Hematopoietic multipotent progenitor cell treated with erythropoietin and hydrocortisone succinate and interleukin-3 and kit ligand, for 15 days (in vitro differentiated cells): ENCODE measurements at places on chromosomes 3 and 15.

DNA sequence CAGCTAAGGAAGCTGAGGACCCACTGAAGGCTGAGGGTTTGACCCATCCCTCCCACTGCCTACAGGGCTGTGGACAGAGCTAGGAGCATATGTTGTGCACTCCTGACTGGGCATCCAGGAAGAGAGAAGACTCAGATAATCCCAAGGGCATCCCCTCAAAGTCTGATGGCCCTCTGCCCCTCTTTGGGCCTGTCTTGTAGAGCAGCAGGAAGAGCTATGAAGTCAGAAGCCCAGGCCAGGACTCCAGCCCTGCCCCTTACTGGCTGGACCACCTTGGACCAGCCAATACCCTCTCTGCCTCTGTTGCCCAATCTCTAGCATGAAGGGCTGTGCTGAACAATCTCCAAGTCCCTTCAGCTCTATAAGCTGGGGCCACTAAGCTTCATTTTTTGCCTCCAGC is 210.8 kb downstream of the RPLP1 start:
- DNase-seq: no peak

- no peak for DNase-seq
Measured at GRCh38 chr3:127486321-127486944, 104.1 kb downstream of the TPRA1 start.

DNA sequence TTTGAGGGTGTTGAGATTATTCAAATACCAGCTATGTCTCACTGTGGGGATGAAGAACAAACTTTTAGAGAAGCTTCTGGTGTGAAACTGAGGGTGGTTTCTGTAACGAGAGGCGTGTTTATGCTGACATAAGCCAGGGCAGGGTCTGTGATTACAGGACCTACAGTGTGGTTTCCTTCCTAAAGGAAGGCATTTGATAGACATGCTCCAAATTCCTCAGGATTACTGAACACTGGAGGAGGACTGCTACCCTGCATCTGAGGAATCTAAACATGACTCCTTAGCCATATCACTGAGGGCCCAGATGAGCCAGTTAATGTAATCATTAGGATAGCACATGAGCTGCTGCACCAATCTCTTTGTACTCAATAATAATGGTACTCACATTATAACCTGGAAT is 328.4 kb upstream of the UMPS start:
- no peak for DNase-seq

GRCh38 chr15:38229705-38230310 is 22.8 kb upstream of the SPRED1 start:
- DNase-seq: no peak

- DNase-seq: no peak
Measured at GRCh38 chr3:171480526-171480925, 20.3 kb upstream of the TNIK start.

DNA sequence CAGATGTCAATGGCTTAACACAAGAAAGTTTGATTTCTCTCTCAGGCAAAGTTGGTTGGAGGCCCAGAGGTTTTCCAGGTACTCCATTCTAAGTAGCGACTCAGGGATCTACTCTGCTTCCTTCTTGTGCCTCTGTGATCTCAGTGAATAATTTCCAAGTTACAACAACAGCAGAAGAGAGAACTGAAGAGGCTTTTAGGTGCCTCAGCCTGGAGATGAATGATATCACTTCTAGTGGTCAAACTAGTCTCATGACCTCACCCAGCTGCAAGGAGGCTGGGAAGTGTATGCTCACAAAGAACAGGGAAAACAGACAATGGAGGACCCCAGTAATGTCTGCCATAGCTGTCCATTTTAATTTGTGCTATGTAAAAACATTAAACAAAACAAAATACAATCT is 4.6 kb upstream of the PRICKLE2 start:
- DNase-seq: no peak

DNA sequence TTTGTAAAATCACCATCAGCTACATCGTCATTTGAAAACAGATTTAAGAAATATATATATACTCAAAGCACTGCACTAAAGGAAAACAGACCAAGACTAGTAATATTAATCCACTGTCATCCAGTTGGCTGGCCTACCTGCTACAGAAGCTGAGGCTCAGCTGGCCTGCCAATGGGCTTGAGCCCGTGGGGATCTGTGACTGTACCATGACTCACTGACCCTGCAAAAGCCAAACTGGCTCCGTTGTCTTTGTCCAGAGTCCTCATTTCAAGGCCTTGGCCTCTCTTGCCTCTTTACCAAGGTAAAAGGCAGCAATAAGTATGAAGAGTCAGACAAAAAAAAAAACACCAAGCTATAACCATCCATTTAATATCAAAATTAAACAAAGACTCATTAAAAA is 463.5 kb upstream of the RASGRP1 start:
- DNase-seq: no peak

GRCh38 chr3:159978353-159978752 is 10.3 kb upstream of the IL12A start:
- DNase-seq: no peak

- DNase-seq: no peak
Measured at GRCh38 chr15:66151809-66152208, 101.7 kb downstream of the MEGF11 start.

GRCh38 chr15:95647531-95648277 is 682.8 kb upstream of the NR2F2 start:
- no peak for DNase-seq

- DNase-seq: no peak
Measured at GRCh38 chr15:70083418-70083817, 14.3 kb downstream of the TLE3 start.

DNA sequence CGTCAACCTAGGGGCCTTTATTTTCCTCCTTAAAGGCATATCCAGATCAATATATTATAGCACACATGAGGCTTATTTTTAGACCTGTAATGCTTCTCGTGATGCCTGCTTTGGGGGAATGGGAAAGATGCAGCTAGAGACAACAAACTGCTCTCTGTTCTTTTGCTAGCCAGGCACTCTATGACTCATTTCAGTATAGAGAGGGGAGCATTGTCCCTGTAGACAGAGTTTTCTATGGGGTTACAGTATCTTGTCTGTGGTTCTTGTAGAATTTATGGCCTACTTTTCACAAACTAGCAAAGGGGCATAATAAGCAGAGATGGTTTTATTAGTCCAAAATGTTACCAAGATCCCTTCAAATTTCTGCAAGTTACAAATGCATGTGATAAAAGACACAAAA is 305.6 kb downstream of the LSAMP start:
- no peak for DNase-seq

- no peak for DNase-seq
Measured at GRCh38 chr3:46348823-46349482, 5.0 kb upstream of the CCR2 start.

DNA sequence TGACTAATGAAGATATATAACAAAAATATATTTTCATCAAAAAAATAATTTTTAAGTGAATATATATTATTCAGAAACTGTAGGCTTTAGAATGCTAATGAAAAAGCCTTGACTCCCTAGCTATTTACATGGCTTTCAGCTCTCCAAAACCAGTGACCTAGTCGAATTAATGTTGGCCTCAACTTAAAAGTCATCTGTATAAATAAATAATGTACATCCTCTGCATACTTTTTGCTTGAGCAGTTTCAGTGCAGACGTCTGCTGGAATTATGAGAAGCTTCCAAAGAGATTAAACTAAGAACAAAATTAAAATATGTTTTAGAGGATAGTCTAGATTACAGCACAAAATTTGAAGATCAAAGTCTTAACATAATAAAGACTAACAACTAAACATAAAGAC is 520.4 kb upstream of the ALCAM start:
- DNase-seq: no peak

DNA sequence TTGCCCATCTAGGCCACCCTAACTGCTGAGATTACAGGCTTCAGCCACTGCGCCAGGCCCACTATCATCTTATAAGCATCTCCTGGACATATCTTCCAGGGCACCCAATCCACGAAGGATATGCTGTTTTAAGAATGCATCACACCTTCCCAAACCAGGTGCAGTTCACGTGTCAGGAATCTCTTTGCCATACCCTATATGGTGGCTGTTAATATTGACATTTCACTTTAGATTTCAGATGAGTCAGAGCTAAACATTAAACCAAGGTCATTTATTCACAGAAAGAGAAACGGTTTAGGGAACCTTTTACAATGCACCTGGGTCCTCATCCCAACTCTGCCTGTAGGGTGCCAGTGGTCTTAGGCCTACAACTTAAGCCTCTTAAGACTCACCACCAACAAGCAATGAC is 85.7 kb downstream of the TBL1XR1 start:
- DNase-seq: no peak

- no peak for DNase-seq
Measured at GRCh38 chr15:82993144-82993543, 7.1 kb downstream of the RAMAC start.

DNA sequence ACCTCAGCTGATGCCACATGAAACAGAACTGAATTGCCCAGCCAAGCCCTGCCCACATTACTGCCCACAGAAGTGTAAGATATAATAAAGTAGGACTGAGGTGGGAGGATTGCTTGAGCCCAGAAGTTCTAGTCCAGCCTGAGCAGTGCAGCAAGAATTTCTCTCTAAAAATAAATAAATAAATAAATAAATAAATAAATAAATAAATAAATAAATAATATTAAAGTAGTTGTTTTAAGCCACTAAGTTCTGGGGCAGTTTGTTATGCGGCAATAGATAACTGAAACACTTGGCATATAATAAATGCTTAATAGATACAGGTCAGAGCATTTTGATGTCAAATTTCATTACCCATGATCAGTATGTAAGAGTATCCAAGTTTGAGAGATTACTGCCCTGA is 249.4 kb upstream of the LRRFIP2 start:
- no peak for DNase-seq

DNA sequence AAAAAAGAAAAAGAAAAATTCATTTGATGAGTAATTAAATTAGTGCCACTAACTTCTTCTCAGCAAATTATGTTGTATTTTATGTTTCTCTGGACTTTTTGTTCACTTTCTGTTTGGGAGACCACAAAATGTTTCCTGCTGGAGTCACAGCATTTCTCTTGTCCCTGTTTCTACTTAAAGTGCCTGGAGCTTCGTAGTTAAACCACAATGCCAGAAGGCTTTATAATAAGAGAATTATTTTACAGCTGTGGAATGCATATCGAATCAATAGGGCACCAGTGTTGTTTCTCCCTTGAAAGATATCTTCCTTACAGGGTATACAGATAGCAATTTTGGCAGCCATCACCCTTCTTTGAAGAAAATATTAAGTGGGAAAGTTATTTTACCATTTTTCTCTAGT is 3.2 kb downstream of the DTWD1 start:
- DNase-seq: no peak

GRCh38 chr3:184812662-184813042 is 686 bp downstream of the VPS8 start:
- DNase-seq: no peak

DNA sequence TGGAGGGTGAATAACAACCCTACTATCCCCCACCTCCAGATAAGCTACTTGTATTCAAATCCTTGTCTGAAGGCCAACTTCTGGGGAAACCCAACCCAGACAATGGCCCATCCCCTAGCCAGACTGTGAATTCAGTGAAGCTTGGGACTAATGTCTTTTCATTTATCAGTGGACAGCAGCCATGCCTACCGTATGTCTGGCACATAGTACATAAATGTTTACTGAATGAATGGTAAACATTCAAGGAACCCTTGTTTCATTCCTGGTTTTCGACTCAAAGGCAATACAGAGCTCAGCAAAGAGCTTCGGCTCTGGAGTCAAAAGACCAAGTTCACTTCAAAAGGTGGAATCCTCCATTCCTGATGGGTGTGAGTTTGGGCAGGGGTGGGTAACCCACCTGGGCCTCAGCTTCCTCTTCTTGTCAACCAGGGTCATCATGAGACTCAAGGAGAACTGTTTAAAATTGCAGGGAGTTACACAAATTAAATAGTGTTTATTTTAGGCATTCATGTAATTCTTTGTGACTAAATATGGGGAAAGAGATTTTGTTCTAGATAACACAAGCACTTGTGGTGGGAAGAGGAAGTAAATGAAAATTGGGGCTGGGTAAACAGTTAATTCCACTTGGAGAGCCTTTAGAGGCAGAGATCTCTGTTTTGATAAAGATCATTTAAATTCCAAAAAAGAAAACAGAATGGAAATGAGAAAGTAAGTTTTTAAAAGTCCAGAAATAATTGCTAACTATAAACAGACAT is 303.7 kb upstream of the WNT5A start:
- no peak for DNase-seq

DNA sequence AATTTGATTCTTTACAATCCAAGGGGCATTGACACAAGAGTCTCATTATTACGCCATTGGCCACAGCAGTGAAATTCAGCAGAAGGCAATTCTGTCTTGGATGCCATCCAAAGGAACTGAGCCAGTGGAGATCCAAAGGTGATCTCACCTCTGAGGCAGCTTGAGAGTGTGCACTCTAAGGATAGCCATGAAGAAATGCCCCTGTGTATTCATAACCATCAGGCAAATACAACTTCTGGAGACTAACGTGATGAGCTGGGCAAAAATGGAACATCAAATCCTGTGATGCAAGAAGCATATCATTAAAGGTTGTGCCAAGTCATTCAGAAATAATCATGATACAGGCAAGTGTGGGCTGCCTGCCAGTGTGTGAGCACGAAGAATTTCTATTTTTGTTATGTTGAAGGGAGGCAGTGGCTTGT is 41.4 kb downstream of the ROBO2 start:
- DNase-seq: no peak

DNA sequence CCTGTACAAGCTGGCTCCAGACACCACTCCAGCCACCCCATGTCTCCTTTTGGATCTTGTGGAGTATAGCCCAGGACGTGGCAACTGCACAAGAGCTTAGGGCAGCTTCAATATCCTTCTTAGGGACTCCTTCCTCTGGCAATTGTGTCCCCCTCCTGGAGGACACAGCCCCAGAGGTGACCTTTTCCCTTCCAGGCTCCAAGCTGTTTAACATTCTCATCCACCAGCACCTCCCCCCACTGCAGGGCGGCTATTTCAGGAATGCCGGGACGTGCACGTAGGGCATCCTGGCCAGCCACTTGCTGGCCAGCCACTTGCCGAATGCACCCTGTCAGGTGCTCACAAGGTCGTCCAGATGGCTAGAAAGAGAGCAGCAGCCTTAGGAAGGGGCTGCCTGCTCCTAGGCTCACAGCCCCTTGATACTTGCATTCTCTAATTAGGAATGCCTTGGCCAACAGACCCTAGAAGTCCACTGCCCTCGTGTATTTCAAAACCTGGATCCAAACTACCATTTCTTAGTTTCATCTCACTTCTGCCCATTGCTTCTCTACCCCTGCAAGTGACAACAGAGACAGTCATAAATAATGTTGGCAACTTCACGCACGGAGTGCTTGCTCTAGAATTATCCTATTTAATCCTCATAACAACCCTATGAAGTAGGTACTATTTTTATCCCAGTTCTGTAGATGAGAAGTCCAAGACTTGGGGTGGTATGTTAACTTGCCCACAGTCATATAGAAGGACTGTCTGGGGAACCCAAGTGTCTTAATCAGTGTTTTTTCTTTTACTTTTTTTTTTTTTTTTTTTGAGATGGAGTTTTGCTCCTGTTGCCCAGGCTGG is 24.5 kb upstream of the IDH2 start:
- DNase-seq: no peak

DNA sequence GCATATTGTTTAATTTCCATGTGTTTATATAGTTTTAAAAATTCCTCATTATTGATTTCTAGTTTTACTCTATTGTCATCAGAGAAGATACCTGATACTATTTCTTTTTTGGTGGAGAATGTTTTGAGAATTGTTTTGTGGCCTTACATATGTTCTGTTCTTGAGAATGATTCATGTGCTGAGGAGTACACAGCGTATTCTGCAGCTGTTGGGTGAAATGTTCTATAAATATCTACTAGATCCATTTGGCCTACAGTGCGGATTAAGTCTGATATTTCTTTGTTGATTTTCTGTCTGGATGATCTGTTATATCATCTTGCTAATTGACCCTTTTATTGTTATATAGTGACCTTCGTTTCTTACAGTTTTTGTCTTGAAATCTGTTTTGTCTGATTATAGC is 109.7 kb downstream of the UBE2E2 start:
- no peak for DNase-seq

GRCh38 chr15:93294896-93295295 is 205.9 kb upstream of the RGMA start:
- no peak for DNase-seq
